ENCODE measurements at places on chromosomes 4 and X.

DNA sequence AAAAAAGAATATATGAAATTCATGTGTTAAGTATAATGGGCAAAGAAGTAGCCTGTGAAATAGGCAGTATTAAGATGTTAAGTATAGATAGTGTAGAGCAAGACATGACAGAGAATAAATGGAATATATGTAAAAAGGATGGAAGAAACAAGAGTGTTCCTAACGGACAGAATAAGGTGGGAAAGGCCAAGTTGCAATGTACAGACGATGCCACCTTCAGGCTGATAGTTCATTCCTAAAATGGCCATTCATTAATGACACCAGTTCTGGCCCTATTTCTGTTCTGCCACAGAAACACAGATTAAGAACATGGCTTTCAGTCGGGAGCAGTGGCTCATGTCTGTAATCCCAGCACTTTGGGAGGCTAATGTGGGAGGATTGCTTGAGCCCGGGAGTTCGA, 4.4 kb upstream of the FAM184B start:
- DNase-seq = no peak

DNA sequence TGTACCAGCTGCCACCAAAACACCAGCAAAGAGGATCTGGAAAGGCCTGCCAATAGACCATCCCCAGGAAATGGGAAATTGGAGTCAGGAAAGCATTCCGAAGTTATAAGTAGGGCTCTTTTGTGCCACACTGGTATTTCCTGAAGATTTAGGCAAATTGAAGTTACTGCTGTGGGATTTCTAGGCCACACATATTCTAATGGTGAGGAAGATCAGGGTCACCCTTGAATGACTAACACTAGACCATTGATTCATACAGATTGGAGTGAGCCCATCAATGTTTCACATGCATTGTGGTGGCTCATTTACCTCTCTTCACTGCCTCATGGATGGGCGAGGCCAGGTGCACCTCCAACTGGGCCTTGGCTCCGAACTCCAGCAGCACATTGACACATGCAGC, 22.6 kb downstream of the ASB11 start:
- DNase-seq = no peak

DNA sequence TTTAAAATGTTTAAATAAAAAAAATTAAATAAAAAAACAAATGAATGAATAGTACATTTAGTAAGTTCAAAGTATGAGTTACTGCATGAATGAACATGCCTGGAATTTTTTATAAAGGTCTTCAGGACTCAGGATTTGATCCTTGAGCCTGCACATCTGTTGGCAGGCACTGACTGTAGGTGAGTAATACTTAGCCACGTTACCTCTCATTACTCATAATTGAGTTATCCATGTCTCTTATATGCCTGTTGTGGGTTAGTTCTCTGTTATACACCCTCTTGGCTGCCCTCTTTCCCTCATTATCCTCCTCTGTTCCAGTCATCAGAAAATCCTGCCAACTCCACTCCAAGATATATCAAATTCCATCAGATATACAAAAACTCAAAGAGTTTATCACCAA, 276.0 kb downstream of the FBXW7 start:
- DNase-seq = no peak

DNA sequence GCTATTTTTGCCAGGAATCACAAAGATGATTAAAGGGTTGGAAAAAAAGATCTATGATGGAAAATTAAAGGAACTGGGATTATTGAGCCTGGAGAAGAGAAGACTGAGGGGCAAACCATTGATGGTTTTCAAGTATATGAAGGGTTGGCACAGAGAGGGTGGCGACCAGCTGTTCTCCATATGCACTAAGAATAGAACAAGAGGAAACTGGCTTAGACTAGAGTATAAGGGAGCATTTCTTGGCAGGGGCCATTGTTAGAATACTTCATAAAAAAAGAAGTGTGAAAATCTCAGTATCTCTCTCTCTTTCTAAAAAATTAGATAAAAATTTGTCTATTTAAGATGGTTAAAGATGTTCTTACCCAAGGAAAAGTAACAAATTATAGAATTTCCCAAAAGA, 75.1 kb downstream of the NPNT start:
- no peak for DNase-seq

- no peak for DNase-seq
Measured at GRCh38 chr4:12791536-12791935, 692.6 kb downstream of the RAB28 start.

DNA sequence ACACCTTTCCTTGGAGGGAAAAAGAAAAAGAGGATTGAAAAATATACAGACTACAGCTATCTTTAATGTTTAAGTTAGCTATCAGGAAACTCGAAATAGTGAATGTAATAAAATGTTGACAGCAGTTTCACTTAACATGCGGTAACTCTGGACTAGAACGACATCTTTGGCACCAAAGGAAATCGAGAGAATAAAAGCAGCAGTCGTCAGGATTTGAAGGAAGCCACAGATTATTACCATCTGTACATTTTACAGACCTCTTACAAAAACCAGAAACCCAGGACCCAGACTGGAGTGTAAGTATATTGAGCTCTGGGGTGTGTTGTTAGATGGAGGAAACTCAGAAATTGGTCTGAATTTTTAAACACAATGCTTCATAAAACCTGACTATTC, 51.6 kb upstream of the STOX2 start:
- DNase-seq = no peak

DNA sequence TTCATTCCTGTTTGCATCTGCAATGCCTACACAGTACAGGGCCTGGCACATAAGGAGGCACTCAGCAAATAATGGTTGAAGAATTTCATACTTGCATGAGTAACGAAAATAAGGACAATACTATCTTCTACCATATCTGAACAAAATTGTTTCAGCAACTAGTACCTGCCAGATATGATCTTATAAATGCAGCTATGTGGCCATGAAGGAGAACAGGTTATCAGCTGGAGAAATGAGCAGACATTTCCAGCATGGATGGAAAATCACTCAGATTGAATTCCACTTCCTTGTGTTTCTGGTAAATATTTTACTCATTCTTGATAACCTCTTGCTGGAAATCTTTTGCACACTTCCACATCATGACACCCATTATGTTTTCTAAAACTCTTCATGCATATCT, 204.0 kb downstream of the ADAMTS3 start:
- no peak for DNase-seq

- no peak for DNase-seq
Measured at GRCh38 chrX:27910412-27910811, 70.8 kb downstream of the DCAF8L1 start.

- DNase-seq = no peak
Measured at GRCh38 chrX:30876367-30876766, 12.7 kb downstream of the TAB3 start.

- DNase-seq = peak; percentile 20
Measured at GRCh38 chr4:89640620-89641366, 196.2 kb downstream of the SNCA start.

GRCh38 chrX:40263014-40263560, 165.3 kb upstream of the BCOR start:
- DNase-seq = no peak

- no peak for DNase-seq
Measured at GRCh38 chrX:18542905-18543304, 117.5 kb downstream of the CDKL5 start.

DNA sequence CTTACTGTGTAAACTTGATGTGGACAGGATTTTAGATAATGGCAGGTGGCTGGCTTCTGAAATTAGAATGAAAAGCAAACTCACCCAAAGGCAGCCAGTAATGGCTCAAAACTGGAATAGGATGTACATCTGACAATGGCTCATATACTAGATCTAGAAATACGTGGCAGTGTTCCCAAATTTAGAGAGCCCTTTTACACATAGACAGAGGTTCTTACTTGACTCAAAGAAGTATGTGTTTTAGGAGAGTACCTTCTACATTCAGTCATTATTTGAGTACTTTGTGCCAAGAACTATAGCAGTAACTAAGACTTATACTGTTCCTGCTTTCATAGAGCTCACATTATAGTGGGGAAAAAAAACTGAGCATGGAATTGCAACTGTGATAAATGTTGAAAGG, 48.0 kb downstream of the UBE2K start:
- DNase-seq = no peak

- no peak for DNase-seq
Measured at GRCh38 chr4:147284935-147285334, 196.0 kb upstream of the EDNRA start.

DNA sequence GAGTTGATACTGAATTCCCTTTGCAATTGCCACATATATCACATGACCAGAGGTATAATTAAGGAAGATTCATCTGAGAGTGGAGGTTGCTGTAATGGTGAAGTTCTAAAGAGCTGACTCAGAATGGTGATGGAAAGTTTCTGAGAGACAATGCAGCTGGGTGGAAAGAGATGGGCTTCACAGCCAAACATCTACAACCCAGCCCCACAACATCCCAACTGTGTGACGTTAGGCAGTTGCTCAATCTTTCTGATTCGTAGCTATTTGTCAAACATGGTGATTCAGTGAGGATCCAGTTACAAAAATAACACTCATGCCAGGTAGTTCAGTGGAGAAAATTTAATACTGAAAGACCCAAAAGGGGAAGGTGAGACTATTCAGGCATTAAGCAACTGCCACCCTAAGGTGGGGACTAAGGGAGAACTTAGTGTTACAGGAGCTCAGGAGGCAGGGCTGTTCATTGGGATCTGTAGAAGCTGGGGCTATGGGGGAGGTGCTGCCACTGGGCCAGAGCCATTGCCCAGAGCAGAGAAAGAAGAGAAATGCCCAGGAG, 6.9 kb upstream of the AFF1 start:
- DNase-seq = no peak

DNA sequence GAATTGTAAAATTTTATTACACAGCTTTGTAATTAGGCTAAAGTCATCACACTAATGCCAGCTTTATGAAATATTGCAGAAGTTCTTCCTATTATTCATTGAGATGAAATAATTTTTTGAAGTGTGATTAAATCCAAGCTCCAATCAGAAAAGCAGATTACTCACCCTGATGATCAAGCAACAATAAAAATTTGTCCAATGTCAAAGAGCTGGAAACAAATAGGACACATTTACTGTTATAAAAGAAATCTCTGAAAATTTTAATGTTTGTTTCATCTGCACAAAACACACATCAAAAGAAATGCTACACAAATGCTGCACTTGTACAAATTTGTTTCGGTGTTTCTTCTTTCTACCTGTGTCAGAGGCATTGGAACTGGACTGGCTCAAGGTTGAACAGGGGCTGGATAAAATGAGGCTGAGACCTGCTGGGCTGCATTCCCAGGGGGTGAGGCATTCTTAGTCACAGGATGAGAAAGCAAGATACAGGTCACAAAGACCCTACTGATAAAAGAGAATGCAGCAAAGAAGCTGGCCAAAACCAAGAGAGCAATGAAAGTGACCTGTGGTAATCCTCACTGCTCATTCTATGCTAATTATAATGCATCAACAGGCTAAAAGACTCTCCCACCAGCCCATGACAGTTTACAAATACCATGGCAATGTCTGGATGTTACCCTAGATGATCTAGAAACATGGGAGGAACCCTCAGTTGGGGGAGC, 78.3 kb downstream of the GASK1B start:
- no peak for DNase-seq

DNA sequence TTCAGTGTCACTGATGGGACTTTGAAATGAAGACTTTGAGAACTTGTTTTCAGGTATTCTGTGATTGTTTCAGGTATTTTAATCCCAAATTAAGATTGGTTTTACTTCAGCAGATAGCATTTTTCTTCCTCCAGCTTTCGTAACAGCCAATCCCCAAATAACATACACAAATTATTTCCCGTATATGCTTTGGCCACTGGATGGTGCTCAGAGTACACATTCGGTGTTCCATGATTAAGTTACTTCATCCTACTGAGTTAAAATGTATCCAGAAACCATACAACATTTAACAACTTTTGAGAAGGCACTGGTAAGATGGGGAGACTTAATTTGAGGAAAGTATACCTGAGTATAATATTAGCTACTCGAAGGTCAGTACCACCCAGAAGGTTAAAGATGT, 233.4 kb upstream of the FAM47A start:
- DNase-seq = no peak

DNA sequence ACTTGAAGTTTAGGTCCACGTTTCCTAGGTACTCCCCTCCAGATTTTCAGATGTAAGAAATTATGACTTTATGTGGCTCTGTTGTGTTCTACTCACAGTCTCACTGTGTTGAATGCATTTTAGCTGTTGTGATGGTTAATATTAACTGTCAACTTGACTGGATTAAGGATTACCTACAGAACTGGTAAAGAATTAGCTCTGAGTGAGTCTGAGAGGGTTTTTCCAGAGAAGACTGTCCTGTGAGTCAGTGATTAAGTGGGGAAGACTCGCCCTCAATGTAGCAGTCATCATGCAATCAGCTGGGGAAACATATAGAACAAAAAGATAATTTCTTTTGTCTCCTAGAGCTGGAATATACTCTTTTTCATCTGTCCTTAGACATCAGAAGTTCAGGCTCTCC, 493.4 kb downstream of the ACTRT1 start:
- DNase-seq = no peak

DNA sequence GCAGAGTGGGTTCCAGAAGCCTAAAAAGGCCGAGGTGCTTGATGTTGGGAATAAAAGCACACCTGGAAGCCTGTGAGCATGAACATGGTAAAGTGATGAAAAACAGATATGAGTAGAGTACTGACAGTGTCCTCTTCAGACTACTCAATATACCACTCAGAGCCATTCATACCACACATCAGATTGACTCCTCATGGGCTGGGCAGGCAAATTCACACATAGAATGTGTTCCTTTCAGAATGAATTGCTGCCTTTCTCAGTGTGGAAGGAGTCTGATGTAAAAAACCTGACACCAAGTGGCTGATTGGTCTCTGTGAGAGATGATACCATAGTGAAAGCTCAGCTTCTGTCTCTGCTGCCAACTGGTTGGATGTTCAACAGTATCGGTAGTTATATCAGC, 442.7 kb downstream of the RAPGEF2 start:
- no peak for DNase-seq

- DNase-seq = no peak
Measured at GRCh38 chr4:52936729-52937128, 74.6 kb downstream of the RASL11B start.

DNA sequence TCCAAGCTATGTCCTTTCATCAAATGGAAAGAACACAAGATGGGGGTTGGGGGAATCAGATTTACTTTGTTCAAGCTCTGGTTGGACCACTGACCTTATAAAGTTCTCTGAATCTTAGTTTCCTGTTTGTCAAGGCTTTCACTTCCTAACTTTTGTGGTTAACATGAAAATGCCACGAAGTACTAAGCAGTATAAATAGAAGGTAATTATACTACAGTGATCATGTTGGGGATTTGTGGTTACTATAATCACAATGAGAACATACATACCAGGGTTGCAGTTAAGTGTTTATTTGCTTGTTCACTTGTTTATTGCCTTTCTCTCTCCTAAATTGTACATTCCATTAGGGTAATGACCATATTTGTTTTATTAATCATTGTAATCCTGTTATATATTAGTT, 53.2 kb downstream of the SPRY1 start:
- no peak for DNase-seq

GRCh38 chrX:104318330-104319009, 63.7 kb upstream of the ESX1 start:
- DNase-seq = no peak

GRCh38 chr4:73872316-73873108, 3.3 kb downstream of the CXCL1 start:
- no peak for DNase-seq
